Putamen (tissue), 1 donor: ENCODE measurements at places on chromosomes 6 and 20.

DNA sequence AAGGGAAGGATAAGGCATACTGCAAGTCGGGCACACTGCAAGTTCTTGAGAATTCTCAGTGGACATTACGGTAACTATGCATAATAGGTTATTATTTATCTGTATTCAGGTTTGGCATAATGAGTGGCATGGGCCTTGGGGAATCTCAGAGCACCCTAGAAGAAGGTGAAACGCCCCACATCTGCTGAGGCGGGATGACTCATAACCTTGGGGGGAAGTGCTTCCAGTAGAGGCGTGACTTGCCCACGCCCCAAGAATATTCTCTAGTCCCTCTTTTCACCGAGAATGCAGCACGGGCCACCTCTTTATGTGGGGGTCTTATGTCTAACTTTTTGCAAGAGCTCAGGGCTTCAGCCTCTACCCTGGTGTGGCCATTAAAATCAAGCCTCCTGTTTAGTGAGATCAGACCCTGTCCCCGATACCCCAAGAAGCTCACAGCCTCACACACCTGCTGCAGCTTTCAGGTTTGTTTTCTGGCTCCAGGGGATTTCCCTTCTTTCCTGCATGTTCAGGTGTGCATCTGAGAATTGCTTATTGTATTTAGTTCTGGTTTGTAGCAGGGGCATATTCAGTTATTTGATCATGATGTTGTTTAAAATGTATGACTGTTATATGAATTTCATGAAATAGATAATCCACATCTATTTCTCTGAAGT lies 19.1 kb downstream of the ZFP64 start:
- DNase-seq = peak; percentile 49

DNA sequence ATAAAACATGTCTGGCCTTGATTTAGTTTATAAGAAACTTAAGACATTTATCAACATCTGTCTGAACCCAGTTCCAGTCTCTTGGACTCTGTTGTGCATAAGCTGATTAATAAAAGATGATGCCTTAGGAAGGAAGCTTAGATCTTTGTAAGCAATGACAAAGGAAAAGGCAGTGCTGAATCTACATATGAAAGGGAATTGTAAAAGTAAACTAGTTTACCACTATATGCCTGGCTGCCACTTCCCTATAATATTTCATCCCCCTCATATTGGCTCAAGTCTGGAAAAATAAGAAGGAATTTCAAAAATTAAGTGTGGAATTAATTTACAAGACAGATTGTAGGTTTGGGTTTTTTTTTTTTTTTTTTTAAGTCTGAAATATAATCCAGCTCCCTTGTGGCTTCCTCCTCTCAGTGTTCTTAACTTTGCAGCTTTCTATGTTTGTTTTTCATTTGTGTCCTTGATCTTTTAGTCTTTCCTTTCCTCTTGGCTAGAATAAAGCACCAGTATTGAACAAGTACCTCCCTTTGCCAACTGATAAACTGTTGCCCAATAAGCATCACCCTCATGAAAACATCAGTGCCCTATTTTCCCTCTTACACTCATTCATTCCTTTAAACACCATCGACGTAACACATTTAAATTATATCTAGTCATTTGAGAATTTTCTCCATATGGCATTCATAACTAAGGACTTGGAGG lies 146.7 kb upstream of the TBX18 start:
- DNase-seq = no peak

- DNase-seq = no peak
These were observed 213.0 kb upstream of the FAM83B start for GRCh38 chr6:54633601-54634000.

- no peak for DNase-seq
These were observed 50.3 kb upstream of the NAA20 start for GRCh38 chr20:19966840-19967239.
